ENCODE measurements at places on chromosomes 16 and 17. TPM values are rescaled to one million over a fixed set of nuclear protein-coding genes. Genes with fewer than 3 reads are reported as not detected.

DNA sequence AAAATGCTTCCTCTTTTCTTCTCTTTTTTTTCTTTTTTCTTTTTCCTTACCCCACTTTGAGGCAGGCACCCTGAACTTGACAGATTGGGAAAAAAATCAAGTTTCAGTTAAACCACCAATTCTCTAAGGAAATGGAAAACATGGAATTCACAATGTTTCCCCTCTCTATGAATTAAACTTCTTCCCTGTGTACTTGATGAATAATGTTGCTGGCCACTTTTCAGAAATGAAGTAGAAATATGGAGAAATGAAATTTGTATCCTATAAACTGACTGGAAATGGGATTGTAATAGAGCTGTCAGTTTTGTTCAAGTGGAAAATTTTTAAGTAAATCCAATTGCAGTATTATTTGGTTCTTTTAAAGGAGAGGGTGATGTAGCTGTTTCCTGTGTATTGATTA lies 129.8 kb downstream of the CLEC16A start:
- H3K27me3 ChIP-seq: no peaks in the 10 kb centered on the region
- H3K4me3 ChIP-seq: no peak overlapping the region
- H3K36me3 ChIP-seq: peaks cover 9% of the 10 kb centered on the region
- no peak for DNase-seq

GRCh38 chr17:77957235-77957856 lies 1.2 kb upstream of the TNRC6C start:
- no peaks in the 10 kb centered on the region for H3K27me3 ChIP-seq
- peak overlapping the region; percentile 90 for H3K27ac ChIP-seq
- H3K36me3 ChIP-seq: no peaks in the 10 kb centered on the region
- H3K4me3 ChIP-seq: peak overlapping the region; percentile 77
- H3K4me1 ChIP-seq: peaks cover 23% of the 10 kb centered on the region

DNA sequence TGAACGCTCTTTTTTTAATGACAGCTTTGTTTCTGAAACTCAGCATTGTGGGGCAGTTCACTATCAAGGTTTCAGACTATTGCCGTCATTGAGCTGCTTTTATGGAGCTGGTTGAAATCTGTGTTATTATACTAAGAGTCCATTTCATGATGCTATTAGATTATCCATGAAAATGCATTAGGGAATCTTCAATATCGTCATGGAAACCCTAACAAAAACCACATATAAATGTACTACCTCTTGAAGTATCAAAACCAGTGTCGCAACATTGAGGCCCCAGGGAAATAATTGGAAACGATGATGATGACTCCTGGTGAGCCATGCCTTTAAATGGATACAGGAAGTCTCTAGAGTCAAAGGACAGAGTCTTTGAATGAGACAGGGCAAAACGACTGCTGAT lies 231.6 kb upstream of the CPHXL start:
- H3K27me3 ChIP-seq: no peaks in the 10 kb centered on the region
- no peaks in the 10 kb centered on the region for H3K36me3 ChIP-seq
- H3K4me1 ChIP-seq: no peaks in the 10 kb centered on the region
- H3K27ac ChIP-seq: no peak overlapping the region
- H3K4me3 ChIP-seq: no peak overlapping the region
- no peak for DNase-seq

The AXIN1 gene
- total RNA-seq: 15.4 TPM

GRCh38 chr16:85169333-85170065 lies 57.2 kb upstream of the CIBAR2 start:
- DNase-seq: peak; percentile 64
- H3K4me3 ChIP-seq: peak overlapping the region; percentile 58
- peak overlapping the region; percentile 66 for H3K27ac ChIP-seq
- peaks cover 52% of the 10 kb centered on the region for H3K27me3 ChIP-seq
- H3K4me1 ChIP-seq: peaks cover 91% of the 10 kb centered on the region

- DNase-seq: peak; percentile 75
- H3K4me1 ChIP-seq: peaks cover 61% of the 10 kb centered on the region
- H3K36me3 ChIP-seq: no peaks in the 10 kb centered on the region
- peak overlapping the region; percentile 95 for H3K27ac ChIP-seq
Measured at GRCh38 chr16:87465306-87465705, 27.5 kb downstream of the ZCCHC14 start.

The GRAPL gene
- total RNA-seq: 2.9 TPM

The MT1M gene
- total RNA-seq: 39.1 TPM

The PYDC1 gene
- not detected for total RNA-seq

DNA sequence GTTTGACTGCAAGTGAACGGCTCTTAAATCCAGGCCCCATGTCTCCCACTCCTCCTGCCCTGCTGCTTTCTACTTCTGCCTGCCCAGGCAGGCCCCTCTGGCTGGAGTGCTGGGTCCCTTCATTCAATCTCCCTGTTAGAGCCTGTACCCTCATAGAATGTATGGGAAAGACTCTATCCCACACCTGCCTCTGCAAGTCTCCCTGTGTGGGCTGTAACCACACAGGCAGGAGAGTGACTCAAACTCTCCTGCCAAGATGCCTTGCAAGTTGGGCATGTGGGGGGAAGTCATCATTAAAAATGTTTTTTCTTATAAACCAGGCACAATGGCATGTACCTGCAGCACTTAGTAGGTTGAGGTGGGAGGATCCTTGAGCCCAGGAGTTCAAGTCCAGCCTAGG lies 77.5 kb downstream of the PLXDC1 start:
- no peak overlapping the region for H3K27ac ChIP-seq
- H3K27me3 ChIP-seq: no peaks in the 10 kb centered on the region

DNA sequence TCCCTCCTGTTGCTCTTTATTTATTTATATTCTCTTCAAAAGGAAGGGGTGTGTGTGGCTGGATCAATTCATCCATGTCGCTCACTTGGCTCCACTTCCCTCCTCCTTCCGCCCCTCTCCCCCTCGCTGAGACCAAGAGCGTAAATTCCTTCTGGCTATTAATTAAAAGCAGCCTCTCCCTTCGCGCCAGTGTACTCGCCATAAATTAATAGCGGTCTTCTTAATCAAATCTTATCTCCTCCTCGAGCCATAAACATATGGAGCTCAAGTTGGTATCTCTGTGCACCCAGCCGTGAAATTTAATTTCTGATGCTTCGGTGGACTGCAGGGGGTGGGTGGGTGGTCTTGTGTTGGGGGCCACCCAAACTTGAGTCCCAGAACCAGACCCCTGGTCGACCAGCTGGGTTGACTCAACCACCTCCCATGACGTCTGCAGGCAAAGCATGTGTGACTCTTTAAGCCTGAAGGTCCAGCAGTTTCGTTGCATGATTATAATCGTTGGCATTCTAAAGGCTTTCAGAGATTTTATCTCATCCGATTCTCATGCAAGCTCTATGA lies 57.9 kb downstream of the SDK2 start:
- no peaks in the 10 kb centered on the region for H3K36me3 ChIP-seq
- no peak overlapping the region for H3K27ac ChIP-seq
- H3K4me3 ChIP-seq: no peak overlapping the region
- H3K4me1 ChIP-seq: no peaks in the 10 kb centered on the region
- peak; percentile 46 for DNase-seq
- peaks cover 19% of the 10 kb centered on the region for H3K27me3 ChIP-seq

- H3K27me3 ChIP-seq: no peaks in the 10 kb centered on the region
- no peaks in the 10 kb centered on the region for H3K4me1 ChIP-seq
- DNase-seq: no peak
- H3K36me3 ChIP-seq: no peaks in the 10 kb centered on the region
- H3K4me3 ChIP-seq: no peak overlapping the region
Measured at GRCh38 chr16:31329671-31330552, 25.1 kb upstream of the ITGAX start.

The CRHR1 gene
- not detected for total RNA-seq

DNA sequence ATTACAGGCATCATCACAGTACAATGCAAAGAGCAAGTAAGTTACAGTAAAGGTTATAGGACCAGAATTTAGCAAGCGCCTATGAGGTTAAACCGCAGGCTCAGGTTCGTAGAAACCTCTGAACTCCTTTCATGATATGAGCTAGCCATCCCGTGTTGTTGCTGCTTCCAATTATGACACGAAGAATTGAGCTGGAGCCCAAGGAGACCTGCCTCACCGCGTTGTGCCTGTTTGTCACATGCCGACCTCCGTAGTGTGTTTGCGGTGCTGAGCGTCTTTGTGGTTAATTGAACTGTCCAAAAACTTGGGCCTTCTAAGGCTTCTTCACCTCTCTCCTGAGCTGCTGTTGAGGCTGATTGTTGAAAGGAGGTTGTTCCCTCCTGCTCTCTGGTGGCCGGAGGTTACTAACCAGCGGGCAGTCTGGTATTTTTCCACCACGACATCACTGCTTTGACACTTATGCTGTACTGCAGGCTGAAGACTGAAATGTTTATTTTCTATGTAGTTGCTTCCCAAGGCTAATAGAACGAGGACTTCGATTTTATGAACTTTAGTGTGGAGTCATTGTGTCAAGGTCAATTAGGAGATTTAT lies 67.5 kb downstream of the SEC14L1 start:
- no peak overlapping the region for H3K4me3 ChIP-seq
- peaks cover 76% of the 10 kb centered on the region for H3K36me3 ChIP-seq
- H3K27me3 ChIP-seq: no peaks in the 10 kb centered on the region

- H3K4me3 ChIP-seq: no peak overlapping the region
- H3K27ac ChIP-seq: no peak overlapping the region
- no peaks in the 10 kb centered on the region for H3K36me3 ChIP-seq
- DNase-seq: no peak
- H3K4me1 ChIP-seq: no peaks in the 10 kb centered on the region
- H3K27me3 ChIP-seq: no peaks in the 10 kb centered on the region
Measured at GRCh38 chr17:5133311-5133710, 17.5 kb downstream of the USP6 start.

DNA sequence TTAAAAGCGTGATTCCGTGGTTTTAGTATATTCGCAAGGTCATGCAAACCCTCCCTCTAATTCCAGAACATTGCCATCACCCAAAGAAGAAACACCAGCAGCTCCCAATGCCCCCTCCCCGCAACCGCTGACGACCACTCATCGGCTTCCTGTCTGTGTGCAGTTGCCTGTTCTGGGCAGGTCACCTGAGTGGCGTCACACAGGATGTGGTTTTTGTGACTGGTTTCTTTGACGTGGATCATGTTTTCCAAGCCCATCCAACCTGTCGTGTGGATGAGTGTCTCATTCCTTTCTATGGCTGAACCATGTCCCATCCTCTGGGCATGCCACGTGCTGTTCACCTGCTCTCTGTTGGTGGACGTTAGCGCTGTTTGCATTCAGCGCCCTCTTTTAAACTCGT lies 8.2 kb upstream of the ATP2C2 start:
- H3K4me3 ChIP-seq: no peak overlapping the region
- no peaks in the 10 kb centered on the region for H3K27me3 ChIP-seq
- H3K36me3 ChIP-seq: no peaks in the 10 kb centered on the region

The SYNGR3 gene
- total RNA-seq: not detected

- no peak overlapping the region for H3K4me3 ChIP-seq
- no peak overlapping the region for H3K27ac ChIP-seq
- H3K27me3 ChIP-seq: peaks cover 70% of the 10 kb centered on the region
- no peak for DNase-seq
- no peaks in the 10 kb centered on the region for H3K36me3 ChIP-seq
Measured at GRCh38 chr17:74031316-74032090, 172.0 kb upstream of the RPL38 start.

GRCh38 chr17:66950886-66951604 lies 13.5 kb upstream of the CACNG4 start:
- DNase-seq: no peak
- H3K4me3 ChIP-seq: no peak overlapping the region
- peak overlapping the region; percentile 74 for H3K27ac ChIP-seq
- H3K27me3 ChIP-seq: peaks cover 3% of the 10 kb centered on the region

The FAM20A gene
- total RNA-seq: 13.8 TPM

DNA sequence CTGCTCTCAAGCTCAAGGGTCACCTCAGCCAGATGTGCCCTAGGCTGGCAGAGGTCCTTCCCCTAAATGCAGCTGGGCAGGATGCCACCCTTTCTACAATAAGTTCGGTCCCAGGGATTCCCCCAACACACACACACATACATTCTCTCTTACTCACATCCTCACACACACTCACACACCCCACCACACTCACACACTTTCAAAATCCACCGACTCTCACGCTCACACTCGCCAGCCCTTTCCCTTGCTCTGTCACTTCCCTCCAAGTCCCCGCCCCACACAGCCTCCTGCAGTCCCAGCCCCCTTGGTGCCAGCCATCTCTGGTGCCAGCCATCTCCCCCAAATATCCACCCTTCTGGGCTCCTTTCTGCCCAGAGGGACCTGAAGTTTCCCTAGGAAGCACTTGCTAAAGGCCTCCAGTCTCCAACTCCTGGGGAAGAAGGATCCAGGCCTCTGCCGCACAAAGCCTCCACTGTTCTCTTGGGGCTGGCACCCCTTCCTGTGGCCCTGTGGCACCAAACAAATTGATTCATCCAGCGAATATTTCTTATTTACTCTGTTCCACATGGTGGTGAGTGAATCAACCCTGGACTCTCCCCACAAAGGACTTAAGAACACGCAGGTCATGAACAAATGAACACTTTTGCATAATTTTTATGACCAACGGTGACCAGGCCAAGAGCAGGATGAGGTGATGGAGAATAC lies 3.8 kb upstream of the USP36 start:
- H3K4me3 ChIP-seq: no peak overlapping the region
- H3K27ac ChIP-seq: no peak overlapping the region
- no peaks in the 10 kb centered on the region for H3K27me3 ChIP-seq
- H3K4me1 ChIP-seq: peaks cover 13% of the 10 kb centered on the region

The KCNAB3 gene
- total RNA-seq: 7.0 TPM

GRCh38 chr16:2983706-2984136 lies 3.5 kb upstream of the PKMYT1 start:
- H3K27me3 ChIP-seq: peaks cover 29% of the 10 kb centered on the region
- DNase-seq: peak; percentile 85
- no peaks in the 10 kb centered on the region for H3K36me3 ChIP-seq
- H3K4me3 ChIP-seq: peak overlapping the region; percentile 23

The PRSS21 gene
- total RNA-seq: not detected

- no peaks in the 10 kb centered on the region for H3K4me1 ChIP-seq
- H3K27ac ChIP-seq: no peak overlapping the region
- DNase-seq: peak; percentile 35
- no peaks in the 10 kb centered on the region for H3K36me3 ChIP-seq
- H3K27me3 ChIP-seq: no peaks in the 10 kb centered on the region
Measured at GRCh38 chr17:28871056-28871579, 16.3 kb downstream of the ERAL1 start.

DNA sequence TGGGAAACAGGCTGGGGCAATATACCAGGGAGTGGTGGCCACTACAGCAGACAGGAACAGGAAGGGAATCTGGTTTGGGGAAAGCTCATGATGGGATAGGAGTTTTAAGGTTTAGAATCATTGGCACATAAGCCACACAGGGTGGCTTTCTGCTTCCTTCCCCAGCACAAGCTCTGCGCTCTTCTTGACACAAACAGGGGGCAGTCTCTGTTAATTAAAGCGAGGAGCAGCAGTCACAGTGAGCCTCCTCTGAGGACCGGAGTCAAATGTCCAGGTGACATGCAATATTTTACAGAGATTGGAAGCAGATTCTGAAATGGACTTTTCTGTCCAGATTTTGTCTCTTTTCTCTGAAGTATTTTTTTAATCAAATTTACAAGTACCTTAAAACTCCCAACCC lies 2.8 kb upstream of the SHISA9 start:
- no peak overlapping the region for H3K4me3 ChIP-seq
- DNase-seq: no peak
- peaks cover 33% of the 10 kb centered on the region for H3K4me1 ChIP-seq
- H3K36me3 ChIP-seq: no peaks in the 10 kb centered on the region
- peaks cover 61% of the 10 kb centered on the region for H3K27me3 ChIP-seq
- H3K27ac ChIP-seq: no peak overlapping the region
